Heart left ventricle (tissue), 16 donors: ENCODE measurements at places on chromosomes 4 and X. TPM values are rescaled to one million over a fixed set of nuclear protein-coding genes. Genes with fewer than 3 reads are reported as not detected.

- DNase-seq = no peak
Measured at GRCh38 chrX:79415056-79415455, 47.9 kb upstream of the ITM2A start.

The JCHAIN gene
- total RNA-seq = 0.19 TPM

The TMEM154 gene
- total RNA-seq = 1.6 TPM

DNA sequence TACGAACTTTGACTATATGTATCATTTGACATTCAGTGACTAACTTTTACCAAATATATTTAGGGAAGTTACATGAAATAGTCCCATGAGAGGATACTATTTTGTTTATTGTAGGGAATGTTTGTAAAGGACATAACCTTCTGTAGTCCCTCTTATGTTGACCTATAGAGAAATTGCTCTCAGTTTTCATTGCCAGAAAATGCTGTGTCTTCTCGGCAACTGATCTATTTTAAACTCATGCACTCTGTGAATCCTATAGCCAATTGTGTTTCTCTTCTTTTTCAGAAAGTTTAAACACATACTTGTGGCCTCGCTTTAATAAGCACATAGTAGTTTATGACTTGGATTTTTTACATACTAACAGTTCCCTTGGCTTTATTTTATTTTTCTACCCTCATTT is 38.2 kb downstream of the DMP1 start:
- no peak for DNase-seq

- DNase-seq = no peak
Measured at GRCh38 chr4:113049421-113050370, at the start of gene ANK2. TSS of gene ANK2 (plus strand) at chr4:113049653. CDS start at chr4:113049729, 76 bp downstream.

- DNase-seq = no peak
Measured at GRCh38 chr4:68396756-68397155, 46.9 kb upstream of the YTHDC1 start.

GRCh38 chr4:4471195-4471594 is 70.7 kb downstream of the STX18 start:
- no peak for DNase-seq
